ENCODE measurements at places on chromosomes 5 and 9. TPM values are rescaled to one million over a fixed set of nuclear protein-coding genes. Genes with fewer than 3 reads are reported as not detected.
A peak's percentile ranks its signal among the peaks of the same experiment; 100 is the strongest.

Gene SMIM33
- total RNA-seq: not detected

Gene SLC6A19
- not detected for total RNA-seq

Gene KCNIP1
- not detected for total RNA-seq

Gene APBA1
- total RNA-seq: 0.20 TPM

Gene MZB1
- 0.81 TPM for total RNA-seq

Gene SETX
- total RNA-seq: 38.5 TPM

Gene BRINP1
- total RNA-seq: not detected

Gene NIPBL
- 45.1 TPM for total RNA-seq

- peak; percentile 12 for DNase-seq
- no peak overlapping the region for H3K4me3 ChIP-seq
- H3K27me3 ChIP-seq: peaks cover 52% of the 10 kb centered on the region
- H3K27ac ChIP-seq: no peak overlapping the region
- no peaks in the 10 kb centered on the region for H3K4me1 ChIP-seq
Observed at GRCh38 chr9:115883467-115884329, 269.9 kb upstream of the PAPPA start.

- H3K4me1 ChIP-seq: no peaks in the 10 kb centered on the region
- H3K27ac ChIP-seq: no peak overlapping the region
- peak; percentile 13 for DNase-seq
Observed at GRCh38 chr5:79845448-79846197, 145.4 kb downstream of the MTX3 start.

GRCh38 chr5:9445826-9446388 lies 100.0 kb downstream of the SEMA5A start:
- no peak overlapping the region for H3K27ac ChIP-seq
- DNase-seq: no peak
- no peaks in the 10 kb centered on the region for H3K27me3 ChIP-seq
- H3K4me1 ChIP-seq: no peaks in the 10 kb centered on the region

GRCh38 chr9:92736563-92737215 lies 27.9 kb downstream of the BICD2 start:
- no peak overlapping the region for H3K27ac ChIP-seq
- H3K36me3 ChIP-seq: no peaks in the 10 kb centered on the region
- peaks cover 26% of the 10 kb centered on the region for H3K4me1 ChIP-seq
- no peaks in the 10 kb centered on the region for H3K27me3 ChIP-seq
- H3K4me3 ChIP-seq: no peak overlapping the region
- DNase-seq: no peak

DNA sequence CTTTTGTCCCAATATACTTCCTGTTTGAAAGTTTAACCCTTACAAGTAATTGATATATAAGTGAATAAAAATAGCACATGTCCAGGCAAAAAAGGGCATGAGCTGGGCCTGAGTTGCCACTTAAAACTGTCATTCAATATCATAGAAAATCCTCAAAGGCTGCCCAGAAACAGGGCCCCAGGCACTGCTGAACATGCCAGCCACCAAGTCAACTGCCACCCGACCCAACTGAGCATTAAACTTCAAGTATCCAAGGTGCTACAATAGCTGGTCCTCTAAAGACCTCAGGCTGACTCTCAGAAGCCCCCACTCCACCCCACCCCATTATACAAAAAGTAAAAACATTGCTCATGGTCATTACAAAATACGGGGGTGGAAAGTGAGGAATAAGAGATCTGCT lies 83.7 kb downstream of the CEMIP2 start:
- DNase-seq: no peak
- peak overlapping the region; percentile 30 for H3K27ac ChIP-seq
- no peak overlapping the region for H3K4me3 ChIP-seq
- H3K36me3 ChIP-seq: no peaks in the 10 kb centered on the region
- peaks cover 63% of the 10 kb centered on the region for H3K4me1 ChIP-seq

DNA sequence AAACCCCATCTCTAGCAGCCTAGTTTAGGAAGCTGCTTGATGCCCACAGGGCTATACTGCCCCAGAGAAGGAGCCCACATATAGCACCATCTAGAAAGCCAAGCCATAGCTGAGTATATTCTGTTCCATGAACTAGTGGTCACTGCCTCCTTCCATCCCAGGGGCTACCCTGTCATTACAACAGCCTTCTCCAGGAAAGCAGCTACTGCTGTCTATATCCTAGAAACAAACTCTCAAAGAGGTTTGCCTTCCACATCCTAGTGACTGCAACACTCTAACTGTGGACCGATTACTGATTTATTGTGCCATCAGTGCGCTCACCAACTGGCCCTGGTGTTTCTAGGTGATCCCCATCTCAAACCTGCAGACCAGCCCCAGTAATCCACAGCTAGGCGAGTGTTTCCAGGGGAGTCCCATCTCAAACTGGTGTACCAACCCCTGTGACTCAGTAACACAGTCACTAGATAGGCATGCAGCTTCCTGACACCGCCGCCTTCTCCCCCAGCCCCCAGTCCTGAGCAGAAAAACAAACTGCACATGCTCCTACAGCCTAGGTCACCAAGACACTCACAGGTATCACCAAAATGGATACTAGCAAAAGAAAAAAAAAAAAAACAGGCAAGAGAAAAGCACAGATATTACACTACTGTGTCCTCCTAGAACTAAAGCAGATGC lies 14.8 kb downstream of the SPTLC1 start:
- H3K4me3 ChIP-seq: peak overlapping the region; percentile 53
- H3K36me3 ChIP-seq: no peaks in the 10 kb centered on the region
- no peaks in the 10 kb centered on the region for H3K27me3 ChIP-seq
- peak overlapping the region; percentile 86 for H3K27ac ChIP-seq

- no peak for DNase-seq
- no peak overlapping the region for H3K27ac ChIP-seq
- no peaks in the 10 kb centered on the region for H3K4me1 ChIP-seq
- H3K4me3 ChIP-seq: no peak overlapping the region
Observed at GRCh38 chr5:166551384-166551783, 1740.1 kb upstream of the WWC1 start.

DNA sequence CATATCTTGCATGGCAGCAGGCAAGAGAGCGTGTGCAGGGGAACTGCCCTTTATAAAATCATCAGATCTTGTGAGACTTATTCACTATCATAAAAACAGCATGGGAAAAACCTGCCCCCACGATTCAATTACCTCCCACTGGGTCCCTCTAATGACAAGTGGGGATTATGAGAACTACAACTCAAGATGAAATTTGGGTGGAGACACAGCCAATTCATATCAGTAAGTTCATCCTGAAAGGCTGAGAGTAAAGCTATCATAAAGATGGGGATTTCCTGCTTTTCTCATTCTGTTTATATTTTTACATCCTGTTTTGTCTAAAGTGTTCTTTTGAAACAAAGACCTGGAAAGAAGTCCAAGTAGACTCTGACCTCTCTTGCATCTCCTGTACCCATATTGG lies 28.9 kb upstream of the IL33 start:
- no peaks in the 10 kb centered on the region for H3K4me1 ChIP-seq
- no peaks in the 10 kb centered on the region for H3K36me3 ChIP-seq
- DNase-seq: no peak
- H3K4me3 ChIP-seq: no peak overlapping the region
- no peaks in the 10 kb centered on the region for H3K27me3 ChIP-seq

DNA sequence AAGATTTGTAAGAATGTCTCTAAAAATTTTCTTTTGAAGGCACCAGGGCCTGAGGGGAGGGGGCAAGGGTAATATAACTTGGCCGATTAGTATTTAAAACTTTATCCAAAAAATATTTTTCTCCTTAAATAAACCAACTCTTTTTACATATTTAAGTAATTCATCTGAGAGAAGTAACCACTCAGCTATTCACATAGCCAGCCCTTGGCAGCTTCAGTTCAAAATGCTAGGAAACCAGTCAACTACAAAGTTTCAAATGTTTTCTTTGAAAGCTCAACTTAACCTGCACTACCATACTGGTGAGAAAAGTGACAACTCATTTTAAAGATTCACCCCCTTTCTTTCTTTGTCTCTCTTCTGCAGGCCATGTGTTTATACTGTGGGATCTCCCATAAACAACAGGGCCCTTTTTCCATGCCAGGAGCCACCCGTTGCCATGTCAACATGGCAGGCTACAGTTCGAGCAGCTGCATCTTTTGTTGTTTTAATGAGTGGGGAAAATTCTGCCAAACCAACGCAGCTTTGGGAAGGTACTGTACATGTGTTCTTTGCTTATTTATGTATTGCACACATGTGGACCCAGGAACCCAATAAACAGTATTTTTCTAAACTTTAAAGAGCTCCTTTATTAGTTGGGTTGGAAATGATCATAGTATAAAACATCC lies 46.3 kb downstream of the AOPEP start:
- H3K27ac ChIP-seq: no peak overlapping the region
- H3K4me1 ChIP-seq: no peaks in the 10 kb centered on the region
- no peak overlapping the region for H3K4me3 ChIP-seq

DNA sequence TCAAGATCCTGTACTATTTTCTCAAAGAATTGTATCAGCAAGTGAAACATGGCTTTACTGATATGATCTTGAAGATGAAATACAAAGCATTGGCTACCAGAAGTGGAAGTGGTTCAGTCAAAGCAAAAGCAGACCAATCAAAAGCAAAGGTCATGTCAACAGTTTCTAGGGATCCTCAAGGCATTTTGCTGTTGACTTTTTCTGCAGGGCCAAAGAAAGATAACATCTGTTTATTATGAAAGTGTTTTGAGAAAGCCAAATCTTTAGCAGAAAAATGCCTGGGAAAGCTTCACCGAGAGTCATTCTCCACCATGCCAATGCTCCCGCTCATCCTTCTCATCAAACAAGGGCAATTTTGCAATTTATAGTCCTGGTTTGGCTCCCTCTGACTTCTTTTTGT lies 90.3 kb upstream of the ACO1 start:
- DNase-seq: no peak
- H3K4me1 ChIP-seq: no peaks in the 10 kb centered on the region
- no peaks in the 10 kb centered on the region for H3K36me3 ChIP-seq
- H3K27ac ChIP-seq: no peak overlapping the region
- H3K4me3 ChIP-seq: no peak overlapping the region
- H3K27me3 ChIP-seq: no peaks in the 10 kb centered on the region

DNA sequence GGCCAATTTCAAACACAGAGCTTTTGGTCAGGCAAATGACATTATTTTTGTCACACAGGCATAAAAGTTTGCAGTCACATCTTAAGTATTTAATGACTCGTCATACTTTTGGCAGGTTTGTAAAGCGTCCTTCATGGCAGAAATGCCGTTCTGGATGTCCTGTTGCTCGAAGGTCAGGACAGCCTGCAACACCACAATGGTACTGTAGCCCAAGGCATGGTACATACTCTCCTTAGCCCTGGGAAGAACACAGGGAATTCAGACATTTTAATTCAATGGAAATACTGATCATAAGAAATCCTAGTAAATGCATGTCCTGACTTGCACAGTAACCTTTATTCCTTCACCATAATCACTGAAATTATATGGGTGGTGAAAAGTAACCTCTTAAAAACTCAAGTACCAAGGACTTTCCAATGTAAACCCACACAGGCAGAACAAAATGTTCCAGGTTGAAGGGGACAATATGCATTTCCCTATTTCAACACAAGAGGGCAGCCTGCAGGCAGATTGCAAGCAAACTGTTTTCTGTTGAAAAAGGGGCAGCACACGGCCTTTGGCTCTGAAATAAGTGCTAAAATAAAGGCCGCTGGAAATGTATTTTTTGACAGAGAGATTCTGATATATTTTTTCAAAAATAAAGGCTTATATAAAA lies 95.7 kb downstream of the TTC39B start:
- no peak overlapping the region for H3K4me3 ChIP-seq
- H3K4me1 ChIP-seq: no peaks in the 10 kb centered on the region
- no peaks in the 10 kb centered on the region for H3K27me3 ChIP-seq
- no peak overlapping the region for H3K27ac ChIP-seq
- H3K36me3 ChIP-seq: no peaks in the 10 kb centered on the region

GRCh38 chr5:97364731-97365130 lies 181.7 kb upstream of the RIOK2 start:
- no peaks in the 10 kb centered on the region for H3K27me3 ChIP-seq
- no peak overlapping the region for H3K27ac ChIP-seq
- H3K4me3 ChIP-seq: no peak overlapping the region
- H3K36me3 ChIP-seq: no peaks in the 10 kb centered on the region
- no peaks in the 10 kb centered on the region for H3K4me1 ChIP-seq
- DNase-seq: no peak

DNA sequence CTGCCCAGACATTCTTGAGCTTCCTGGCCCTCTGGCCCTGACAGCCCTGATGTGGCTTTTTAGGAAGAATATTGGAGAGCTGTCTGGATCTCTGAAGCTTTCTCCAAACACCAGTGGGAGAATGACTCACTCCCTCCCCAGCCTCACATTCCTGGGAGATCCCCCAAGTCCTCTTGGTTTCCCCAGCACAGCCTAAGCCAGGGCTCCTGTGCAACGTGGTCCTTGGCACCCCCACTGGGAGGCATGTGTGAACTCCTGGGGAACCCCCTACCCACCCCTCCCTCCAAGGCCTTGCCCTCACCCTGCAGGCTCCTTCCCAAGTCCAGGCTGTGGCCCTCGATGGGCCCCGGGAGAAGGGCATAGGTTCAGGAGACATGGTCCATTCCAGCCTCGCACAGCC lies 12.7 kb downstream of the GLIPR2 start:
- H3K36me3 ChIP-seq: no peaks in the 10 kb centered on the region
- H3K4me3 ChIP-seq: no peak overlapping the region
- no peak overlapping the region for H3K27ac ChIP-seq
- H3K27me3 ChIP-seq: no peaks in the 10 kb centered on the region

DNA sequence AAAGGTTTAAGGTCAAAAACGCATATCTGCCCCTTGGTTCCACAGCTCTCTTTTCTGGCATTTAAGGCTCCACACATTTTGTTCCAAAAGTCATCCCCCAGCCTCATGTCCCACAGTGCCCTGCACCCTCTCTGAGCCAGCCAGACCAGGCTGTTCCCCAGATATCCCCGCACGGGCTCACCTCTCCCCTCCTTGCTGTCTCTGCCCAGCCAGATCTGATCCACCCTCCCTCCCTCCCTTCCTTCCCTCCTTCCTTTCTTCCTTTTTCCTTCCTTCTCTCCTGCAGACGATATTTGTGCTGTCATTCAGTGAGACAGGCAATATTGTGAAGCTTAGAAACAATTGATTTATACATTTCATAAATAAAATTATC lies 37.0 kb downstream of the DUSP1 start:
- peaks cover 3% of the 10 kb centered on the region for H3K4me1 ChIP-seq
- DNase-seq: no peak
- no peak overlapping the region for H3K4me3 ChIP-seq
- H3K36me3 ChIP-seq: no peaks in the 10 kb centered on the region
- H3K27ac ChIP-seq: no peak overlapping the region

DNA sequence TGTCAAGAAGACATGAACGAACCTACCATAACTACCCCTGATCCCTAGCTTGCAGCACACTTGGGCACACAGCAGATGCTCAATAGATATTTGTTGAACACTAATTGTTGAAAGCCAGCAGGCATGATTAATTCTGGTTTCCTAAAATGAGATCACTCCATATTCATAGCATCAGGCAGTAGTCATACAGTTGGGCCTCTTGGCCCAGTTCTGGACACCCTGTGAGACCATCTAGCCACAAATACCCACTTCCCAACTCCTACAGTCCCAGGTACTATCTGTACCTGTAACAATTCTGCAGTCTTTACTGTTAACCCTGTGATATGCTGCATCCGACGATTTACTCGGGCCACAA lies 24.2 kb downstream of the P4HA2 start:
- H3K36me3 ChIP-seq: peaks cover 18% of the 10 kb centered on the region
- H3K27me3 ChIP-seq: no peaks in the 10 kb centered on the region
- H3K4me3 ChIP-seq: no peak overlapping the region
- H3K4me1 ChIP-seq: no peaks in the 10 kb centered on the region
- no peak for DNase-seq

Measured in HCT116 (cell line).